Upper lobe of left lung (tissue), 6 donors: ENCODE measurements at places on chromosomes 1 and 21.

GRCh38 chr21:33950431-33951079 is 35.0 kb upstream of the ATP5PO start:
- no peaks in the 10 kb centered on the region for H3K27me3 ChIP-seq
- H3K4me1 ChIP-seq, result peaks cover 19% of the 10 kb centered on the region
- no peak overlapping the region for H3K4me3 ChIP-seq
- no peaks in the 10 kb centered on the region for H3K36me3 ChIP-seq
- no peak for DNase-seq
- H3K27ac ChIP-seq, result peak overlapping the region; percentile 85

DNA sequence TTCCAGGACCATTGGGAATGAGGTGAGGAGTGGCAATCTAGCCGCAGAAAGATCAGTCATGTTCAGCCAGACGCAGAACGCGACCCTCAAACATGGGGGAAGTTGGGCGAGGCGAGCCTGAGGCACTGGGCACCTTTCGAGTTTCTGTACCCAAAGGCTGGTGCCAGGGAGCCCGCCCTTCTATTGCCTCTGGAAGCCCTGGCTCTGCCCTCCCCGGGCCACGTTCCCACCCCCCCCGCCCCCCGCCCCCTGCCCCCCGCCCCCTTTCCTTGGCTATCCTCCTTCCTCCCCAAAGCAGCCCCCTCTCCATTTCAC is 2.2 kb upstream of the ZBTB7B start:
- peak overlapping the region; percentile 90 for H3K4me3 ChIP-seq
- H3K36me3 ChIP-seq, result no peaks in the 10 kb centered on the region

DNA sequence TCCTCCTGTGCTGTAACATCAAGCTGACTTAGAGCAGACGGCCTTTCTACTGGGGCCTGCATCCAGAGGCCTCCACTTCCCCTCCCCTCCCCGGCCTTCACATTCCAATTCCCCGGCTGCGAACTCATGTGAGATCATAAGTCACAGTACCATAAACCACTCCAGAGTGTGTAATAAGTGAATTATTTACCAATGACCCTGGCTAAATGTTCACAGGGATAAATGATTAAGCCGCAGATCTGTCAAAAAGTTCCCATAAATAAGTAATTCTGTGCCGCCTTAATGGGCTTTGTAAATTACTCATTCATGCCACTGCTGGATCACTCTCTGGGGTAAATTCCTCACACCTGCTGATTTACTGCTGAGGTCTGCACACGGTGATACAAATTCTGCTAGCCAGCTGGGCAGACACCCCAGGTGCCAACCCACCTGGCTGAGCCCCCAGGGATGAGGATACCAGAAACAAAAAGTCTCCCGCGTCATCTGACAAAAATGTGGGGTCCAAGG is 27.4 kb upstream of the KIRREL1 start:
- H3K4me1 ChIP-seq, result no peaks in the 10 kb centered on the region
- no peak for DNase-seq
- no peak overlapping the region for H3K4me3 ChIP-seq
- H3K36me3 ChIP-seq, result no peaks in the 10 kb centered on the region
- no peak overlapping the region for H3K27ac ChIP-seq

DNA sequence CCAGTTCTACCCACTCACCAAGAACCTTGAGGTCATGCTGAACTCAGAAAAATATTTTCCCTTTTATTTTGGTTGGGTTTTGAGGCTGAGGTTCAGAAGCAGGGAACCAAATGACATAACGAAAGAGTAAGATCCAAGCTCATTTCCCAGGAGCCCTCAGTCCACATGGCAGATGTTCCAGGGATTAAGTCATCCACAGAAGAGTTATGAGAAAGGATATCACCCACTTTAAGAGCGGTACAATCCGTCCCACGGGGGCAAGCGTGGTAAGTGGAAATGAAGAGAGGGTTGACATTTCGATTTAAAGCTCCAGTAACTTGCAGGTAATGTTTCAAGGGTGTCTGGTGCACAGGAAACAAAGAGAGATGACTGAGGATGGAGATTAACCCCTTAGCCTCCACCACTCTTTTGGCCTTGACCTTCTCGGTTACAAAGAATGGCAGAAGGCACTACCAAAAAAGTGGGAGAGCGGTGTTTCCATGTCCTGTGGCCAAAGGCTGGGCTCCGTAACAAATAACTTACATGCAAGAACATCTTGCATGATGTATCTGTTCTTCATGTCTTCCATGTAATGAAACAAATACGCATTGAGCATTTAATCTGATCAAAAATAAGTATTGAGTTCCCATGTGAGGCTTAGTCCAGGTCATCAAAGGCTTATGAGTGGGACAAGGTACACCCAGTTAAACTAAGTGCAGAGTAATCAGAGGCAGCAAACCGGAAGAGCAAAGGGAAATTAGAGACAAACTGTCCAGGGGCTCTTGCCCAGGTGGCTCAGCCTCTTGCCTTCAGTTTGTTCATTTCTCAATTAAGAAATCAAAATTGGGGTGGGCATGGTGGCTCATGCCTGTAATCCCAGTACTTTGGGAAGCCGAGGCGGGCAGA is 241.4 kb downstream of the TOMM20 start:
- no peak for DNase-seq
- no peaks in the 10 kb centered on the region for H3K36me3 ChIP-seq
- H3K4me1 ChIP-seq, result no peaks in the 10 kb centered on the region
- H3K27me3 ChIP-seq, result no peaks in the 10 kb centered on the region
